Activated CD4-positive, alpha-beta T cell treated with anti-CD3 and anti-CD28 coated beads for 48 hours (primary cell): ENCODE measurements at places on chromosomes 7 and 10.

GRCh38 chr10:116198676-116199035 is 74.3 kb downstream of the GFRA1 start:
- no peak for DNase-seq

- DNase-seq, result no peak
These were observed 108.1 kb downstream of the CCDC71L start for GRCh38 chr7:106552645-106553445.

DNA sequence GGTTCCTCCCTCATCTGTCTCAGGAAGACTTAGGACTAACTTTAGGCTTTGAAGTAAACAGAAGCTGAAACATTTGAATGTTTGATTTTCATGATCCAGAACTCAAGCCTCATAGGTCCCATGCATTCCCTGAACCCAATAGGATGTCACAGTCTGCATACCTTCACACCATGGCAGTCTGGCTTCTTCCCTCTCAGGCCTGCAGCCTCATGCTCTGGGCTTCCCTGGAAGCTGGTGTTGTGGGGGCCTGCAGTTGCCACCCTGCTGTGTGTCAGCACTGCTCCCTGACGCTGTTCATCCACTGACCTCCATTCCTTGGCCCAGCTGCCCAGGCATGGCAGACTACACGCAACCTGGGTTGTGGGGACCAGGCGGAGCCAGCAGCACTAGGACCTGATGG is 267.5 kb upstream of the KAT6B start:
- no peak for DNase-seq

DNA sequence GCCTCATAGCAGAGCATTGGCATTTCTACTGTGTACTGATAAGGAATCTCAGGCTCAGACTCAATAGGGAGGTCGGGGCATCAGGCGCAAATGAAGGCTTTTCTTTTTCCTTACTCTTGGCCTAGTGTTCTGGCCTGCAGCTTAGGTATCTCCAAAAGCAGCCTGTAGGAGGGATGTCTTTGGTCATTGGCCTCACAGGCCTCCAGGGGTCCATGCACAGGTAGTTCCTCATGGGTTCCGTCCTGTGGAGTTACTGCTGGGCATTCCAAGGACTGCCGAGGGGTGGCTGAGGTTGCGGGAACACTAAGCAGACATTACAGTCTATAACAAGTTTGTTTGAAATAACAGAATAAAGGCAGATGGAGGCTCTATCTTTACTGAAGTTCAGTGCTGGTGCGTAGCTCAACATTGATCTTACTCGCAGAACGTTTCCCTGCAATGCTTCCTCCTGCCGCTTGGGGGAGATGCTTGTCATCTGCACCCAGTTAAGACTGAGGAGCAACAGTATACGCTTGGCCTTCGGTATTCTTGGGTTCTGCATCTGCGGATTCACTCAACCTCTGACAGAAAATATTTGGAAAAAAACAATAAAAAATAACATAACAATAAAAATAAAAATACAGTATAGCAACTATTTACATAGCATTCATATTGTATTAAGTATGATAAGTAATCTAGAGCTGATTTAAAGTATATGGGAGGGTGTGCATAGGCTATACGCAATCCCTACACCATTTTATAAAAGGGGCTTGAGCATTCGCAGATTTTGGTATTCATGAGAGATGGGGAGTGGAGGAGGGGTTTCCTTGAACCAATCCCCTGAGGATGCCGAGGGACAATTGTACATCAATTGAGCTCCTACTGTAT is 58.9 kb downstream of the SH2D4B start:
- peak; percentile 49 for DNase-seq

- DNase-seq, result peak; percentile 54
These were observed 2.0 kb upstream of the KMT2E start for GRCh38 chr7:105011831-105012502.

GRCh38 chr10:18880530-18880929 is 168.1 kb upstream of the MALRD1 start:
- DNase-seq, result no peak

- DNase-seq, result no peak
These were observed 62.6 kb downstream of the DOCK4 start for GRCh38 chr7:112143582-112143981.

GRCh38 chr10:20839141-20839540 is 58.0 kb downstream of the NEBL start:
- DNase-seq, result no peak

DNA sequence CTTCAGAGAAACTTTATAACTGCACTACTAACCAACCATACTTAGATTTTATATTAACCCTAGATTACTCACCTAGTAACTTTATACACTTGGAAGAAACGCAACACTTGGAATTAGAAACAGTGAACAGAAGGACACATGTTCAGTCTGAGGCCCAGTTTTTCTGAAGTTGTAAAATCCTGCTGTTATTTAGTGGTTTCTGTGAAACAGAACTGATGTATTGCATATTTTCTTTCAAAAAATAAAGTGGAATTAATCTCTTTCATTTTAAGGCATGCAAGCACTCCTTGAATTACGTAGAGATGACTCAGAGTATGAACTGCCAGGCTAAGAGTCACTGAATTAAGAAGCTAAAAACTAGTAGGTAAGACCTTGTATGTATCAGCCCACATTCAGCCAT is 215.8 kb downstream of the SKAP2 start:
- no peak for DNase-seq
